Glutamatergic neuron (in vitro differentiated cells): ENCODE measurements at places on chromosomes 2 and 18.

DNA sequence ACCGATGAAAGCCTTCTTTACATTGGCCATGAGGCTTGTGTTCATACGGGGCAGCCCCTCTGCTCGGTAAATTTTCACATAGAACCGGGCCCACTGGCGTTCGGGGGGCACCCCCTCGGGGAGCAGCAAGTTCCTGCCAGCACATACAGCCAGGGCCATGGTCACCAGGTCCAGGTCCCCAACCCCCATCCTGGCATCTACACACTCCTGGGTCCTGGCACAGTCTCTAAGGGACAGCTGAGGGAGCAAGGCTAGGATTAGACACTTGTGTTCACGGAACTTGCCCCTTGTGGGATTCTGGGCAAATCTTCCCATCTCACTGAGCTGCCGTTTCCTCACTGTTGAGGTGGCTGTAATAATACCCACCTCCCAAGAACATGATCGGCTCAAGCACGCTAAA is 5.6 kb upstream of the OTOF start:
- DNase-seq: no peak

GRCh38 chr2:195316486-195316885 is 340.5 kb upstream of the SLC39A10 start:
- DNase-seq: no peak

DNA sequence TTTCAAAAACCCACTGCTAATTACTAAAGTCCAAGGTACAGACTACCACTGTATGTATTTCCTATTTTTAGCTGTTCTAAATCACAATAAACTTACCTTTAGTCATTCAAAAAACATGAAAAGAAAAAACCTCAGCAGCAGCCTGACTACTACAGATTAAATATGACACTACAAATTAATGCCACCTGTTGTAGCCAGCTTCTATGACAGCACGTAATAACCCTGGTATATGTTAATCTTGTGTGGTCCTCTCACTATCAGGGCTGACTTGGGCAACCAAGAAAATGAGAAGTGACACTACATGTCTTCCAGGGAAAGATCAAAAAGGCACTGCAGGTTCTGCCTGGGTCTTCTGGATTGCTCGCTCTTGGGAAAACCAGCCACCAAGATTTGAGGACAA is 90.6 kb upstream of the FAM124B start:
- no peak for DNase-seq

DNA sequence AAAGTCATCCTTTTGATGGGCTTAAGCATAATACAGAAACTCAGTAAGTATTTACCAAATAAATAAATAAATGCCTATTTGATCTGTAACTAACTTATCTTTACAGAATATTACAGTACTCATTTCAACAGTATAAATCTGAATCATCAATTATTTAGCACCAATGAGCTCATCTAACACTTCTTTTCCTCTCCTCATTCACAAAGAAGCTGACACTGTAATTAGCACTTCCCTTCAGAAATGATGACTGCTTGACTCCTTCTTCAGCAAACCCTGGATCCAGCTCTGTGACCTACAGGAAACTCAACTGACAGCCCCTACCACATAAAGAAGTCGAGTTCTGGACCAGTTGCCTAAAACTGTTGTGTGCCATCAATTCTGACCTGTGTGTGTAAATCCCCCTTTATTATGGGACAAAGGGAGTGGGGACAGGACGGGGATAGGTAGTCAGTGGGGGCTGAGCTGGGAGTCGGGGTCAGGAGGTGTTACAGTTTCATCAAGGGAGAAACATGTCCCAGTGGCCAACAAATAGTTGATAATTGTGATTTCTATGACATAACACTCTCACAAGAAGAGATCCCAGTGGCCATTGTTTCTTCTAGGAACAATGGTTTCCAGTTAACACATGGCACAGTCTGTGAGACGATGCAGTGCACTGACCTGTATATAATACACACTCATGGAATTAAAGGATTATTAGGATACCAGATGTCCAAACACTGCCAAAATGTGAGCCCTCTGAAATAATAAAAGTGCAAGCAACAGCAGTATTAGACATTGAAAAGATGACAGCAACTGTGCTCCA is 68.7 kb downstream of the STK39 start:
- DNase-seq: no peak

- DNase-seq: no peak
Measured at GRCh38 chr2:5195636-5196035, 496.5 kb upstream of the SOX11 start.

DNA sequence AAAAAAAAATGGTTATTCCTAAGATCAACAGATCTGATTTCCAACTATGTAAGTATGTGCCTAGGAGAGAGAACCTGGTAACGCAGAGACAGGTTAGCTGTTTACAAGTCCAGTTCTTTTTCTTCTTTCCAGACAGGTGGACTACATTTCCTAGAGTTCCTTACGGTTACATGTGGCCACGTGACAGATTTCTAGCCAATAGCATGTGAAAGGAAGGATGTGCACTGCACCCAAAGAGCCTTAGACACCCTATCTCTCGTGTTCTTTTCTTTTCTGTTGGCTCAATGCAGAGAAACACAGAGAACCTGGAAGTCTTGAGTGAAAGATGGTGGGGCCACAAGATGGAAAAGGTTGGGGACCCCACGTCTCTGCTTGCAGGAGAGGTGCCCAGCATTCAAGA is 375.9 kb downstream of the TNS1 start:
- DNase-seq: no peak

GRCh38 chr2:108968619-108969018 is 20.4 kb downstream of the EDAR start:
- DNase-seq: no peak

DNA sequence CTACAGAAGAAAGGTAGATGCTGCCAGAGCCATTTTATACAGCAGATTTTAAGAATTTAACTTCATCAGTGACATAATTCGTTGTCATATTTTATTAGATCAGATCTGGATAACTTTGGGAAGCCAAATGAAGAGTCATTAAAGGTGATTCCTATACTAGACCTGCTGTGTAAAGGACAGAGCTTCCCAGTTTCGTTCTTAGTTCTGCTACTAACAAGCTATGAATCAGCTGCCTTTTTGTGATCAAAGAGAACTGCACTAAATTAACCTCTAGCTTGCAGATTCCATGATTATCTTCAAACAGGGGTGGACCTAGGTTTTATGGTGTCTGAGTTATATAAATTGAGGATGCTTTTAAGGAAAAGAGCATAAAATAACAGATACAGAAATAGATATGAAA is 926.5 kb upstream of the ACVR2A start:
- DNase-seq: no peak

DNA sequence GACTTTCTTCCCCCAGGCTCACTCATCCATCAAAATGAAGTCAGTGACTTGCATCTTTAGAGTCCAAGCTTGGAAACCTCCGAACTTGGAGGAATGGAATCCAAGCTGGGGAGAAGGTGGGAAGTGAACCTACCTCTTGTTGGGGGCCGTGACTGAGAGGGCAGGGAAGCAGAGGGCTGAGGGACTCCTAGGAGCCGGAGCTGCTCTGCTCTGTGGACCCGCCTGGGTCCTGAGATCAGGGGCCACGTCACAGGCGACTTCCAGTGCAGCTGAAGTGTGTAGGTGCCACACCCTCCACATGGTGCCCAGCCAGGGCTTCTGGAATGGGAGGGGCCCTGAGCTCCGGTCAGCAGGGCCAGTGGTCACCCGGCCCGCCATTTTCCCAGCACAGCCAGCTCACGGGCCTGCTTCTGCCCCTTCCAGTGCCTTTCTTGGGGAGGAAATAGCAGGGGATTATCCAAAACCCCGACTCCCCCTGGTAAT is 63.4 kb upstream of the OTOS start:
- DNase-seq: no peak

DNA sequence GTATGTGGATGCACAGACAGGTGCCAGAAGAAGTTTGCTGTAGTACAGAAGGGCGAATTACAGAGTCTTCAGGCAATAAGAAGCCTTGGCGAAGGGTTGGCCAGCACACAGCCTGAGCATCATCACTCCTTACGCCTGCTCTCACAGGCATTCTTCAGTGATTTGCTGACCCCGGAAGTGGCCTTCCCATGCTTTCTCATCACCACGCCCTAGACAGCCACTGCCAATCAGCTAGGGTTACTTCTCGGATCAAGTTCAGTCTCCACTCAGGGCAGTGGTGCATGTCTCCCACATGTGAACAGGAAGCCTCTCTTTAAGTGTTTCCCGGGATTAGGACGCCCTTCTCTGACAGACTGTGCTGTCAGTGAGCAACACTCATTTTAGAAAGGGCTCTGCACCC is 81.8 kb downstream of the C1QL2 start:
- no peak for DNase-seq

GRCh38 chr2:102581911-102582310 is 37.4 kb upstream of the SLC9A2 start:
- no peak for DNase-seq

DNA sequence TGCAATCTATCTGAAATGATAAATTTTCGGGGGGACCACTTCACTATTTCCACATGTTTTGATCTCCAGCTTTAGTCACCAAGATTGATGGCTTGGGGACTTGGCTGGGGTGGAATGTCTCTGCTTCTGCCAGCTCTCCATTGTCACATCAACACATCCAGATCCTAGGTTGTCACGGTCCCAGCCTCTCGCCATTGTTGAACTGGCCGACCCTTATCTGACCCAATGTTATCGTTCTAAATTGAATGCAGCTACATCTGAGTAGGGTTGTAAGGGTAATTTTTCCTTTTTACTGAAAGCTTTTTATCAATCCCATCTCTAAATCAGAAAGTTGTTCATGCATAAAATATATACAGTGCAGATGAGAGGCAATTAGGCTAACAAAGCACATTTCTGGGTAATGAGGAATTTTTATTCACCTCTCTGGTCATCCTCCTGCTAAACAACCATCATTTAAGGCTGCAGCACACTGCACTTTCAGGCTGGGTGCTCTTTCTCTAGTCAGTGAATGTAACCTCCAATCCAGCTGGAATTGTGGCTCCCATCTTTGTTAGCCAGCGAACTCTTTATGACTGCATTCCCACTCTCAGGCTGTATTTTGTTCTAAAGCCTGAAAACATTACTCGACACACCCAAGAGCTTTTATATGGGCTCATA is 128.2 kb downstream of the COL4A4 start:
- no peak for DNase-seq

GRCh38 chr2:108363024-108363907 is 14.5 kb upstream of the SULT1C4 start:
- DNase-seq: no peak

GRCh38 chr2:179861416-179862067 is at the start of gene ZNF385B:
TSS of gene ZNF385B (minus strand) at chr2:179861612.
- peak; percentile 55 for DNase-seq

DNA sequence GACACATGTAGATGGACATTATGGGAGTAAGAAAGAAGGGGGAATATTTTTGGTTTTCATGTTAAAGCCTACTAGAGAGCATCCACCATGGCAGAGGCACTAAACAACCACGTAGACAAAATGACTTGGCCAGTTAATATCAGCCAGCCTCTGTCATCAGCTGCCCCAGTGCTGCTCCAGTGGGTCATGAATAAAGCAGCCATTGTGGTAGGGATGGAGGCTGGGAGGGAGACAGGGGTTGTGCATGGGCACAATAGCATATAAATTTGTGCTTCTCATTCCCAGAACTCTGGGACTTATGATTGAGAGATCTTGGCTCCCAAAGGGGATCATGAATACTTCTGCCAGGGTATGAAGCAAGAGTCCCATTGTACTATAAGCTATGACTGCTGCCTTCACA is 31.1 kb upstream of the CXCR4 start:
- DNase-seq: no peak

DNA sequence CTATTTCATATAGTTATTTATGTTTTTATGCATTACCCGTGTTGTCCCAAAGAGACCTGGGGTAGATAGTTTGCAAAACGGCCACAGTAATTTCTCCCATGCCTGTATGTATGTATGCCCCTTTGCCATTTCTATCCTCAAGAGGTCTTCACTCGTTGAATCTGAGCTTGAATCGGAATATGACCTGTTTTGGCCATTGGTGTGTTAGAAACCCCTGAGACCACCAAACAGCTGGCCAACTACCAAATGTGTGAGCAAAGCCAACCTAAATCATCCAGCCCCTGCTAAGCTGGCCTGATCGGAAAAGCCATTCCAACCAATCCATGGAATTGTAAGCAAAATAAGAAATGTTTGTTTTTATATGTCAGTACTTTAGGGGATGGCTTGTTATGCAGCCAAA is 23.4 kb upstream of the INO80C start:
- no peak for DNase-seq

DNA sequence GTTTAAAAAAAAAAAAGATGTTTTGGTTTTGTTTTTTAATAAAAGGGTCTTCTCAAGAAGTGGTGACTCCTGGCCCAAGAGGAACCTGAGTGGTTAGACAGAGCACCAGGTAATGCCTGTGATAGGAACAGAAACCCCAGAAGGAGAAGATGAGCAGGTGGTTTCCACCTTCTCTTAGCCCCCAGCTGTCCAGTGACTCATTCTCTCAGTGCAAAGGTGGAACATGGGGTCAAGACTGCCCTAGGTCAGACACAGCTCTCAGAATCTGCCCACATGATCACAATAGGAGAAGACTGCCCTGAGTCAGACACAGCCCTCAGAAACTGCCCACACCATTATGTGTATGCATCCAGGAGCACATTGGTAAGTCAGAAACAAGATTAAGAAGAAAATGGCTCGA is 61.8 kb downstream of the TBC1D8 start:
- no peak for DNase-seq

GRCh38 chr18:59318460-59319050 is at the start of gene CPLX4:
TSS of gene CPLX4 (minus strand) at chr18:59318649. CDS start at chr18:59318462, 187 bp downstream.
- DNase-seq: no peak

GRCh38 chr2:2542966-2543611 is 212.0 kb upstream of the MYT1L start:
- no peak for DNase-seq

GRCh38 chr2:174222154-174222553 is 26.2 kb downstream of the OLA1 start:
- no peak for DNase-seq

GRCh38 chr18:10604182-10604581 is 78.4 kb downstream of the NAPG start:
- DNase-seq: no peak

DNA sequence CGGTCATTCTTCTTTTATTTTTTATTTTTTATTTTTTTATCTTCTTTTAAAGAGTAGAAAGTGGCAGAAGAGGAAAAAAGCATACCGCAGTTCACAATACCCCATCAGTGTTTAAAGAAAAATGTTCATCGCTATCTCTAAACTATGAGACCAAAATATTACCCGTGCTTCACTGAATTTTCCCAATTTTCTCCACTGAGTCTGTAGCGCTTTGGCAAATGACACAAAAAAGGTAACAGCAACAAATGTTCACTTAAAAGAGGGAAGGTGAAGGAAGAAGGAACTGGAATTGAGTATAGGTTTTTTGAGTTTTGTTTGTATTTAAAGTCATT is 15.1 kb upstream of the RIOK3 start:
- no peak for DNase-seq

GRCh38 chr2:11869391-11869991 is 123.1 kb downstream of the LPIN1 start:
- DNase-seq: no peak
